ENCODE measurements at places on chromosomes 1 and 21.

- no peak for DNase-seq
Observed at GRCh38 chr1:96338622-96339021, 383.0 kb upstream of the PTBP2 start.

DNA sequence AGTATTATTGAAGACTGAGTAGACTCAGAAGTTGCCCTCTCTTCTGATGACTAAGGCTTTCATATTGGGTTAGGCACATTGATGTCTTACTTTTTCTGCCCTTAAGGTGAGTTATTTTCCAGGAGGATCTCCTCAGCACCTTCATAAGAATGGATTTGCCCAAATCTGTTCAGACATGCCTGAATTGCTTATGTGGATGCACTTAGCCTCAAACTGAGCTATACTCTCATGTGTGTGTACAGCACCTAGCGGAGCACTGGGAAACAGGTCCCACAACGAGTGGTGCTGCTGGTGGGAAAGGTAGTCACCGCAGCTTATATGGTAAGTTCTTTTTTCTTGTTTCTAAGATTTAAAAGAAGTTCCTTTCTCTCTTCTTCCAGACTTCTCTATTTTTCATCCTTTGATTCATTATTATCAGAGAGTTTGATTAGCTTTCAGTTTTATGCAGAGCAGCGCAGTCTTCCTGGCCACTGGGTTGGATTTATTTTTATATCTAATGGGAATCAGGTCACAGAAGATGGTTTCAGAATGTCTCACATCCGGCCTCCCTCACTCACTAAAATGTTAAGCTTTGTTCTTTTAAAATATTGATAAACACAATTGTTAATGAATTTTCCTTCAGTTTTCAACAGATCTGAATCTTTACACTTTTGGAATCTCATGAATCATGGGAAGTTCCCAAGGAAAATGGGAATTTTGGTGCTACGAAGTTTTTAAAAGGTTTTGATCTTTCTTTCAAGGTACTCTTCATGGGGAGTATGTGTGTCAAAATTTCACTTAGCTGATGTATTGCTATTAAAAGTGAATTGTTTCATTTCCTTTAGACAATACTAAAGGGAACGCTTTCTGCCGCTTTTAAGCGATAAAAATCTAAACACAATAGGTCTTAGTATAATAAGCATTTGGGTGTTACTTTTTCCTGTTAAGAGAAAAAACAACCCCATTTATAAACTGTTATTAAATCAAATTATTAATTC, 58.5 kb downstream of the EXTL2 start:
- DNase-seq, result no peak

GRCh38 chr1:234911787-234912186, 216.8 kb downstream of the TOMM20 start:
- DNase-seq, result no peak

DNA sequence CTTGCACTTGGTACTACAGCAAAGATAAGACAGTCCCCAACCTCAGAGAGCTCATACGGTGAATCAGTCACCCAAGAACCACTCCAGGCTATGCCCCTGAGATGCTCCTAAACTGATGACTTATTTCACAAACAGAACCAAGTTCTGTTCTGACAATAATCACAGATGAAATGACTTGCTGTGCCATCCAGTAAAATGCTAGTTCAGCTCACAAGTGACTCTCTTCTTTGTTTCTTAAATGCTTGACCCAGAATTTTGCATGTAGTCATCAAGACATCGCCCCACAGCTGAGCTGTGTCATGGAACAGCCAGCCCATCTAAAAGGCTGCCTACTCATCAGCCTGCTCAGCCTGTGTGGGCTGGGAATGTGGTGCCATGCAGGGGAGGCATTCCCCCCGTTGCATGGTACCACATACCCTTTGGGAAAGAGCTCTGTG, 6.1 kb upstream of the SLC19A2 start:
- no peak for DNase-seq

GRCh38 chr1:237562242-237562823, 328.4 kb downstream of the ZP4 start:
- peak; percentile 72 for DNase-seq

DNA sequence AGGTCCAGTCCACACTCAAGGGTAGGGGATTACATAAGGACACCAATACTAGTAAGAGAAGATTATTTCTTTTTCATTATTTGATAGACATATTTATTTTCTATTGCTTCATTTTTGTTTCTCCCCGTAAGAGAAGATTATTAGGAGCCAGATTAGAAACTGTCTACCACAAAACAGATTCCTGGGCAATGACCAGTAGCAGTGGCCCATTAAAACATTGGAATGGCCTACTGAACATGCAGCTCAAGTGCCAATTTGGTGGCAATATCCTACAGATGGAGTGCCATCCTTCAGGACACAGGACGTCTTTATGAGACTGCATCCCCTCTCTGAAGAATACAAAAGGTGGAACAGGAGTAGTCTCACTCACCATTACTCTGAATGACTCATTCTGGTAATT, 34.0 kb upstream of the ARHGAP29 start:
- DNase-seq, result no peak

- DNase-seq, result no peak
Observed at GRCh38 chr1:189211742-189212141, 1265.9 kb downstream of the BRINP3 start.

Data from HFFc6 (cell line).